ENCODE measurements at places on chromosomes 6 and 20.

DNA sequence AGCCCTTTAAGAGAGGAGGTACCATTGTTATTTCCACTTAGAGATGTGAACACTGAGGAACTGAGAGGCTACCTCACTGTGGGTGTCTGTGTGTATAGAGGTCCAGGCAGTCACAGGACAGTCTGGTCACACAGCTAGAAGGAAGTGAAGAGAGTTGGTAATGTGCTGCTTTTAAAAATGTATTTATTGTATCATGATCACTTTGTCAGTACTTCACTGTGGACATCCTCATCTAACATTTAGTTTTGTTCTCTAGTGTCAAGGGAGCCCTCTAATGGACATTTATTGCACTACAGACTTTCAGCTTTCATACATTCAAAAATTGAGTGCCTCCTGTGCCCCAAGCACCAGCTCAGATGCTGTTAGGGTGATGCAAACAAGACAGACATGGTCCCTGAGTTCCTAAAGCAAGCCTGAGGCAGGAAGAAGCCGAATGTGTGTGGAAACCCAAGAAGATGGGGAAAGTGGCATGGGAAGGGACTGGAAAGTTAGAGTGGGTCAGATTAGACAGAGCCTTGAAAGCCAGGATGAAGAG, 123.0 kb downstream of the SLC16A10 start:
- DNase-seq, result peak; percentile 48

- DNase-seq, result peak; percentile 10
Observed at GRCh38 chr6:136716917-136717715, 75.2 kb downstream of the MAP3K5 start.

DNA sequence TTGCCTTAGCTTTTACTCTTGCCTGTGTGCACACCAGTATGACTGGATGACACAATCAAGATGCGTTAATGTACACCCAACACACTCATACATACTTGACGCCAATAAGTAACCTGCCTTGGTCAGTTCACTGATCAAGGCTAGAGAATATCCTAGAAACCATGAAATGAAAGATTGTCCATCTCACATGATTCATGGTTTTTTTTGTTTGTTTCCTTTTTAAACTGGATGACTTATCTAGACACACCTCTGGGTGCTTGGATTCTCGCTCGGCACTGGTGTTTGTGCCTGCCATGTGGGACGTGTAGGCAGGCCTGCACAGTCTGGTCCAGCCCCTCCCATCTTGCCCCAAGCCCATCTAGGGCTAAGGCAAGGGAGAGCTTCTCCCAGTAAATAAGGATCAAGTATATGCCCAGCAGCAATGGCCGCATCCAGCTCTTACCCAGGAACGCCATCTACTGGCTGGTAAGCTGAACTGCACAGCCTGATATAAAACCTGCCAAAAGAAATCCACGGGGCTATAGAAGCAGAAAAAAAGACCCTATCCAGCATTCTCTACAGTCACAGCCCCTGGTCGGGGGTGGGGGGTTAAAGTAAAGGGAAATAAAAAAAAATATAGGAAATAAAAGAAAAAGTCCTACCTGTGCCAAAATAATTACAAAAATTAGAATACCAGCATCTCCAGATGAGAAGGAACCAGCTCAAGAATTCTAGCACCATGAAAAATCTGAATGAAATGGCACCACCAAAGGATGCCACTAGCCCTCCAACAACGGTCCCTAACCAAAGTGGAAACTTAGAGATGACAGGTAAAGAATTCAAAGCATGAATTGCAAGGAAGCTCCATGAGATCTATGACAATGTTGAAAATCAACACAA, 73.3 kb downstream of the OTOR start:
- peak; percentile 17 for DNase-seq

DNA sequence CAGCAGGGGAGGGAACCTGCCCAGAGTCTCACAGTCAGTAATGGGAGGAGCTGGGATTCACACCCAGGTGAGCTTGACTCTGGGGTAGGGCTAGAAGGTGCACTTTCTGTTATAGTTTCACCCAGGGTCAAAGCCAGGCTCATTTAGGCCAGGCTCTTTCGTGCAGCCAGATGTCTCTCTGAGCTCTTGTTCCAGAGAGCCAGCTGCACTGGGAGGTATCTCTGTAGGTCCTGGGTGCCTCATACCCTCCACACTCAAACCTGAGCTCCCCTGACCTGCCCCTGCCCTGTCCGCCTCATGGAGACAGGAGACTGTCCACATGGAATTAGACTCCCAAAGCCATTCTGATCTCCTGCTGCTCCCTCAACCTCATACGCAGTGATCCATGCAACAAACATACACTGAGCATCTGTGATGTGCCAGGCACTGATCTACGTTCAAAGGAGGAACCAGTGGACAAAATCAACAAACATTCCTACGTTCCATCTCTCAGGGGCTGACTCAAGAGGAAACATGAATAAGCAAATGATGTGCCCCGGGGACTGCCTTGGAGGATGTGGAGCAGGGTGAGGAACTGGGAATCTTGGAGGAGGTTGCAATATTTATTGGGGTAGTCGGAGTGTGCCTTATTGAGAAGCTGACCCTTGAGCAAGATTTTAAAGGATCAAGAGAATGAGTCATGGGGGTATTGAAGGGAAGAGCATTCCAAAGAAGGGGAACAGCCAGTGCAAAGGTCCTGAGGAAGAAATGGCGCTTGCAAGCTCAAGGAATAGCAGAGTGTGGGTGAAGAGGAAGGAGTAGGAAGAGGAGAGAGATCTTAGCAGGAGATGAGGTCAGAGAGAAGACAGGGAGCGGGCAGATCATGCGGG, 71.3 kb upstream of the TOX2 start:
- DNase-seq, result peak; percentile 80

- DNase-seq, result no peak
Observed at GRCh38 chr6:8177721-8178120, 75.4 kb upstream of the EEF1E1 start.

DNA sequence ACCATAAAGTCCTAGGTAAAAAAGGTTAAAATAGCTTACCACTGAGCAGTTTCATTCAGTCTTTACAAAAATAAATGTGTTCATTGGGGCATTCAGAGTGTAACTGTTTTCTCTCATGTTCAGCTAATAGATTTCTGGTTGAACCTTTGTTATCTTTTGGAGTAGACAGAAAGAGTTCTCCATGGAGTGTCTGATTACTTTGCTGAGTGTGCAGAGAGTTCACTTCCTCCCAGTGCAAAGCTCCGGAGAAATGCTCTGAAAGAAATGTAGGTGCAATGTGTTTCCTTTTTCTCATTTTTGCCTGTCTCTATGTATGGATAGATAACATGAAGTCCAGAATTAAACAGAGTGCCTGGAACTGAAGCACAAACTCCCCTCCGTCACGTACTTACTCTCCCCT, 52.6 kb downstream of the JAG1 start:
- no peak for DNase-seq

GRCh38 chr6:25173951-25174474, 105.2 kb upstream of the CARMIL1 start:
- peak; percentile 50 for DNase-seq

DNA sequence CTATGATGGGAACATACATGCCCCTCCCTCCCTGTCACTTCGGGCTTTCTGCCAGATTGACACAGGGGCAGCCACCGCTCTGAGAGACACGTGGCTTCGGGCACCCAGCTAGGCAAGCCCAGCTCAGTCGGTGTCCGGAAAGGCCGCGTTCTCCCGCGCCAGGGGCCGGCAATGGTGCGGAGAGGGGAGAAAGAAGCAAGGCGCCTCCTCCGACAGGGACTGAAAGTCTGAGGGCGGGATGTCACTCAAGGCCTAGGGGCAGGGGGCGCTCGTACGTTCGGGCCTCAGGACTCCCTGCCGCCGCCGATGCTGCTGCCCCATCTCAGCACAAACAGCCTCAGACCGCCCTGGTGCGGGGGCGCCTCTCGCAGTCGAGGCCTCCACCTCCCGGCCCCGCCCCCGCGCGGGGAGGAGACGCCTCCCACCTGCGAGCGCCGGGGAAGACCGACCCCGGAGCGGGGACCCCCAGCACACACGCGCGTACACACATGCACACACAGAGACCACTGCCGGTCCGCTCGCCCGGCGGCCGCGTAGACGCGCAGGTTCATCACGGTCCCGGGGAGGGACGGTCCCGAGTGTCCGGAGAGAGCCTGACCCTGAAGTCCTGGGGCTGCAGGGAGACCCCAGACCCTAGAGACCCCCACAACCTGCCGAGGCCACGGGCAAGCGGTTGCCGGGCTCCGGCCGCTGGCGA, 1.9 kb downstream of the GRM4 start:
- no peak for DNase-seq

Measured in hepatic stellate cell (primary cell).